IMR-90 (cell line): ENCODE measurements at places on chromosomes 2 and 18.

- DNase-seq: peak; percentile 96
Measured at GRCh38 chr2:32865399-32866068, 81.2 kb upstream of the LTBP1 start.

DNA sequence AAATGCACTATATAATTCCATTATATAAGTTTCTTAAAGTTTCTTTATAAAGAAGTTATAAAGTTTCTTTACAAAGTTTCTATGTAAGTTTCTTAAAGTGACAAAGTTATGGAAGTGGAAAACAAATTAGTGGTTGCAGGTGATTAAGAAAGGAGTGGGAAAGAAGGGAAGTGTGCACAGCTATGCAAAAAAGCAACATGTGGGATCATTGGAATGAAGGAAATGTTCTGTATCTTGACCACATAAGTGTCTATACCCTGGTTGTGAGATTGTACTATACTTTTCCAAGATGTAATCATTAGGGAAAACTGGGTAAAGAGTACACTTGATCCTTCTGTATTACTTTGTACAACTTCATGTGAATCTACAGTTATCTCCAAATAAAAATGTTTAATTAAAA is 1541.1 kb downstream of the LRP1B start:
- DNase-seq: no peak

- DNase-seq: no peak
Measured at GRCh38 chr18:10591896-10592295, 66.1 kb downstream of the NAPG start.

DNA sequence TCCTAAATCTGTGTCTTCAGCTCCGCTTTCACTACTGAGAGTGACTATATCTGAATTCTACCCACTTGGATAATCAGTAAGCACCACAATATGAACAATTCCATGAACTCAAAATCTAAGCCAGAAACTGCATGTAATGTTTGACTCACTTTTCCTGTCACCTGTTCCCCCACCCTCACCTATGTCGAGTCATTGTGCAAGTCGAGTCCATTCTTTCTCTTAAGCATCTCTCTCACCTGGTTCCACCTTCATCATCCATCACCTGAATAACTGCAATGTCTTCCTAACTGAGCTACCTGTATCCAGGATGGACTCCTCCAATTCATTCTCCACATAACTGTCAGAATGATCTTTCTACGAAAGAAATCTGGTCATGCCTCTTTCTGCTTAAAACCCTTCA is 58.2 kb downstream of the PPP1R1C start:
- DNase-seq: no peak

DNA sequence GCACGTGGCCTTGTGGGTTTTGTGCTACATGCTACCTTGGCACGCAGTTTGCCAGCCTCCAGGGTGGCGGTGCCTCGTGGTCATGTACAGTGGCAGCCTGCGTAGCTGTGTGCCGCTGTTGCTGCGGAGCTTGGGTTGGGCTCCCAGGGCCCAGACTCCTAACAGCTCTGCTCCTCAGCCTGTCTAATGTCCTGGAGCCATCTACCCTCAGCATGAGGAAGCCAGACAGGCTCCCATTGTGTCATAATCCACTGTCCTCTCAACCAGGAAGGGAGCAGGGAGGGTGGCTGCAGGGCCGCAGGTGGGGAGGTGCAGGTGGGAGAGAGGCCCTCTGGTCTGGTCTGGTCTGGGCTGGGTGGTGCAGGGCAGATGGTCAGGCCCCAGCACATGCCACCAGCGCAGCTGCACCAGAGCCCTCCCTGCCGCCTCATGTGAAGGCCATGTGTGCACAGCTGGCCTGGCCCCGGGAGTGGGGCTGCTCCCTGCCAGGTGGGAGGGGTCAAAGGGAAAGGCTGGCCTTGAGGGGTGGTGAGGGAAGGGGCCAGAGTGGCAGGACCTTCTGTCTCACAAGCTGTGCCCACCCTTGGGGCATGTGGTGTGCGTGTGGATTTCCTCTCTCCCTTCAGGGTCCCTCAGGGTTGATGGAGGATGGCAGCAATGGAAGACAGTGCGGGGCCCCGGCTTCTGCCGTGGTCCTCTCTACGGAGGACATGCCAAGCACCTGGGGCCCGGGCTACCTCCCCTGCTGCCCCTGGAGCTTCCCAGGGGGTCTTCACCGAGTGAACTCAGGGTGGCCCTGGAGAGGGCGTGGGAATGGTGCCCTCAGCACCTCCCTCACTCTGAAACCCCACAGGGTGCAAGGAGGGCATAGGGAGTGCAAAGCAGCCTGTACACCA is 4.8 kb downstream of the ATOH8 start:
- no peak for DNase-seq

DNA sequence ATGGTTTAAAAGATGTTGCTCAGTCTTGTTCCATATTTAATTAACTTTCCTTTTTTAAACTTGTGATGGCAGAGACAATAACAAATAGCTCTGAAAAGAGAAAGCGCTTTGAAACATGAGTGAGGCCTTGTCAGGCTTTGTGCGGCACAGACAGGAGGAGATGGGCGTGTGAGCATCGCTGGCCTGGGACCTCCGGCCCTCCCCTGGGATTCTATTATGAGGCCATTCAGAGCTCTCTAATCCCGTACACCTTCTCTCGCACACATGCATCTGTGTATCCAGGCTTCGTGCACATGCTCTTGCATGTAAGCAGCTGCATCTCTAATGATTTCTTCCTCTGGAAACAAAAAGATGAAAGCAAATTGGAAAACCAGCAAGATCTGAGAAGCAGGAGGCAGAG is 313.7 kb downstream of the ZNF521 start:
- DNase-seq: no peak

DNA sequence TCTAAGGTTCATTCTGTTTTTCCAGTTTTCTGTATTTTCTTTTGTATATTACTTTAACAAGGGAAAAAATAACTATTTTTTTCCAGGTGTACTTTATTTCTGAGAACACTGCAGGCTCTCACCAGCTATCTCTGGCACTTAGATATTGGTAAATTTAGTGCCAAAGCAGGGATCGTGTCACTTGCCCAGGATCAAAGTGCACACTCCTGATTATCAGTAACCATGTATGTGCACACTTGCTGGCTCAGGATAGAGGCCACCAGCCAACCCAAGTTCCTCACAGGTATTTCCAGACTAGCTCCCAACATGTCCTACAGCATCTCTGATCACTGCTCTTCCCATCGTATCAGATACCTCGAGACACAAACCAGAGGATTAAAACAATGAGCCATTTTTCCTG is 5.8 kb upstream of the FZD5 start:
- no peak for DNase-seq

DNA sequence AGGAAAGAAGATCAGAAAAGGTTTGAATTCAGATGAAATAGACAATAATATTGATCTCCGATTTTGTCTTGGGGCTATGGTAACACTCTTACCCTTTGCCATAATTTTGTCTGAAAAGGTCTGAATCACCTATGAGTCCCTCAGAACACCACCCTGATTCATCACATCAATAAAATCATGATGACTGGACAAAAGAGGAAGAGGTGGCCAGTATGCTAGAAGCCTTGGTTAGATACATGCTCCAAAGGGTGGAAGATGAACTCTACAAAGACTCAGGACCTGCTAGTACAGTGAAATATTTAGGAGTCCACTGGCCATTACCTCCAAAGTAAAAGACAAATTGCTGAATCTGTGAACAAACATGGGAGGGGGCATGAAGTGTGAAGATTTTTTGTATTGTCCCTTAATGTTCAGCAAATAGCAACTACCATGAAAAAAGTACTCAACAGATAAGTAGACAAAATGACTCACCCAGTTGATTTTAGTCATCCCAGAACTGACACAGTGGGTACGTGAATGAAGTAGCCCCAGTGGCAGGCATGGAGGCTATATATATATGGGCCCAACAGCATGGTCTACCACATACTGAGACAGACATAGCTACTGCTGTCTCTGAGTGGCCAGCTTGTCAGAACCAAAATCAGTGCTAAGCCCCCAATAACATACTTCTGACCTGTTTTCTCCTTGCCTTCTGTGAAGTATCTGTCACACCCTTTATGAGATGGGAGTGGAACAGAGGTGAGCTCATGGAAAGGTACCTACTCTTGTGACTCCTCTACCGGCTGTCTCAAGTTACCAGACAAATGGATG is 36.5 kb upstream of the GLS start:
- peak; percentile 69 for DNase-seq

DNA sequence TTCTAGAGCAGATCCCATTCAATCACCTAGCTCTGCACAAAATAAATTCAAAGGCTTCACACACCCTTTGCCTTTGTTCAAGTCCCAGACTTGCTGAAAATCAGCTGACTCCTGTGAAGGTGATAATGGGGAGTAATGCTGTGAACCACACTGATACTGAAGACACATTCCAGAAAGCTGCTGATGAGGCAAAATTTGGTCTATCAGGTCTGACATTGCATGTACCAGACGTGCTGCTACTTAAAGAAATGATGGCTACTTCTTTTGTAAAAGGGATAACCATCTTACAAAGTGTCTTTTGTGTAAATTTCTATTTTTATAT is 7.8 kb upstream of the CTIF start:
- DNase-seq: no peak

GRCh38 chr2:168749297-168749696 is 53.1 kb upstream of the NOSTRIN start:
- no peak for DNase-seq

GRCh38 chr2:223585666-223586065 is 16.5 kb downstream of the SCG2 start:
- DNase-seq: peak; percentile 28

- DNase-seq: no peak
Measured at GRCh38 chr2:104929663-104930062, 75.7 kb downstream of the POU3F3 start.

DNA sequence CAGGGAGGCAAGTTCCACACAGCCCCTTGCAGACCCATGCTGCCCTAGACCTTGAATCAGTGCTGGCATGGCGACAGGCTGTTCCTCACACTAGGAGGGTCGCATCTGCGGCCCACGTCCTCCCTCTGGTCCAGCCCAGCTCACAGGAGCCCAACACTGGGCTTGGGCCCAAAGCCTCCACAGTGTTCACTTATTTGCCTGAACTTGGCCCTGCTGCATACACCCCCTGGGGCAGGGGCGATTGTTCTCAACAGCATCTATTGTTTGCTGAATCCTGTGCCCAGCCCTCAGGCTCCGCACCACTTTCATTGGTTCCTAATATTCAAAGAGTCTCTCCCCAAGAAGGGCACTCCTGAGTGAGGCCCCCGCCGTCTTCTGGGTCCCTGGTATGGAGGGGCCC is 90.7 kb downstream of the ZBTB7C start:
- no peak for DNase-seq

- no peak for DNase-seq
Measured at GRCh38 chr2:198757069-198757468, 700.7 kb downstream of the SATB2 start.

DNA sequence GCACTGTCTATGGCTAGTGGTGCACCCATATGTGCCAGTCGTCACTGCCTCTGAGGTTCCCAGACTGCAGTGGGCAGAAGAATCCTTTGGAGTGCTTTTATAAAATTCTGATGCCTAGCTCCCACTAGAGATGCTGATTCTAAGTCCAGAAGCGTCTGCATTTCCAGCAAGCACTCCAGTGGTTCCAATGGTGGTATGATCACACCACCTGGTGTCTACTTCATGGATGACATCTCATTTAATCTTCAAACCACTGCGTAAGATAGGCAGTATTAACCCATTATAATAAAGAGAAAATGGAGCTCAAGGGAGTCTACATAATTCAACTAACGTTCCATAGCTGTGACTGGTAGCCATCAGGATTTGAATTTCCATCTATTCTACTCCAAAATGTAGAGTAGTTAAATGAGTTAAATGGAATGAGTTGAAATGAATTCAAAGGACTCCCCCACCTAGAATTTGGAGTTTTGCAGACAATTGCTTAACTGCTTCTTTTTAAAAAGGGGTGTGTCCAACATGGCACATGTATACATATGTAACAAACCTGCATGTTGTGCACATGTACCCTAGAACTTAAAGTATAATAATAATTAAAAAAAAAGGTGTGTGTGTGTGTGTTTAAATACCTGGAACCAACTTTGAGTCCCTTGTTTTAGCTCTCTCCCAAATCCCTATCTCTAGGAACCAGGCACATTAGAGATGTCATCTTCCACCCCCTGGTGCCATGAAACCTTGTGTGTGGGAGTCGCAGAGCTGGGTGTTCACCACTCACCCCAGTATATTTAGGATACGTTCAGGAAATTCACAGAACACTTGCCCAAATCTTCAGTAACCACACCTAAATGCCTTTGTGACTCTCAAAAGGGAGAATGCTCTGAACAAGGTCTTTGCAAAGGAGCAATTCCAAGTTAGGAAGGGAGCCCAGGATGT is 14.1 kb downstream of the LAMA3 start:
- peak; percentile 79 for DNase-seq

DNA sequence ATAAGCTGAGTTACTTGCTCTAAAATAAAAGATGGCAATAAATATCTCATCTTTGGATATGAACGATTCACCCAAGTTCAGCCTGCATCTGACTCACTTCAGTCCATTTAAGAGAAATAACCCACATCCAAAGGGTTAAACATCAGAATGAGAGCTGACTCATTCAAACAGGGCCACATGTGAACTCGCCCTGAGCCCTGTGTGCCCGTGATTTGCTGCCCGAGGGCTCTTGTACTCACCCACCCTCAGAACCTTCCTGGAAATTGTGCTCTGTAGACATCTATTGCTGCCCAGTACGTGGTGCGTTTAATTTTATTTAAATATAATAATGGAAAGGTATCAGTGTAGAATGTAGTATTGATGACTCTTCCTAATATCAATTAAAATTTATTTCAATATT is 66.9 kb upstream of the RBM44 start:
- DNase-seq: peak; percentile 81

DNA sequence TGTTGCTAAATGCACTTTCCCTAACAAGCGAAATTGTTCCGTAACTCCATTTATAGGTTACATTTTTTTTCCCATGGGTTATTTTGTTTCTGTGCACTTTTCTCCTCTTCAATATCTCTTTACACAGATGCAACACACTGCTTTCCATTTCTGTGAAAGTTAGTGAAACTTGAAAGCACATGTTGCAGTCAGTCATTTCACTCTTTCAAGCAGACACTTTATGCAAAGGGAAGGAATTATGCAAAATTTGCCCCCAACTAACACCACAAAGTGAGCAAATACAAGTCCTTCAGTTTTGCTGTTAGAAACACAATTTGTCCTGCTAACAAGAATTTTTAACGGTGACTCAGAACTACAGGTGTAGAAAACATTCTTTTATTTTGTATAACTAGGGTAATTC is 124.8 kb downstream of the PTH2R start:
- no peak for DNase-seq

- peak; percentile 21 for DNase-seq
Measured at GRCh38 chr18:63970809-63971205, 926 bp downstream of the SERPINB8 start.

DNA sequence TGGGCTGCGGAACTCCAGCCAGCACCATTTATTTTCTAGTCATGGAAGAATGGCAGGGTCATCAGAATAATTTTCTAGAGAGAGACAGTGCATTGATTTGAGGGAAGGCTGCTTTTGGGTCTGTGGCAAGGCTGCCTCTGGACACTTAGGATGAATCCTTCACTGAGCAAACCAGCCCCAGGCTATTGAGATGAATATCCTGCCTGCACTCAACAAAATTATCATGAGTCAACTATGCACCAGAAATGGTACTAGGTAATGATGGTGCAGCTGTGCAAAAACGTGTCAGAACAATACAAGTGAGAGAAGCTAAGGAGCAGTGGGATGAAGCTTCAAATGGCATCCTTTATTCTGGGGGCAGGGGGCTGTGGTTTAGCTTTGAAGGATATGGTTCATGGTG is 115.8 kb downstream of the SPHKAP start:
- DNase-seq: no peak
